ENCODE measurements at places on chromosomes 1 and 21.
A peak's percentile ranks its signal among the peaks of the same experiment; 100 is the strongest.

DNA sequence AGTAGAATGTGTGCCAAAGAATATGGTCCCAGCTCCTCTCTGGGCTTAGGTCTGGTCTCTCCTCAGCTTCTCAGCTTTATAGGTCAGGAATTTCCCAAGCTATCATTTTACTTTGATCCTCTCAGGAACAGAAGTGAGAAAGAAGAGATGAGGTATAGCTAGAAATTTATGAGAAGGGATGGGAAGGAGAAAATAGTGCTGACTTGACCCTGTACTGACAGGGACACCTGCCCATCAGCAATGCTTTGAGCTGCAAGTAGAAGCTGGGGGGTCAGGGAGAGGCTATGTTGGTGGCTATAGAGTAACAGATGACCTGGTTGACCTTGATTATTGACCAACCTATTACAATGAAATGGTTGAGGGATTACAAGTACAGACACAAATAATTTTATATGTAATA is 75.0 kb downstream of the XCL2 start:
- DNase-seq: no peak

GRCh38 chr1:60615666-60616065 is 466.7 kb upstream of the NFIA start:
- no peak for DNase-seq

GRCh38 chr1:89085781-89086180 is 20.8 kb upstream of the GBP1 start:
- no peak for DNase-seq

GRCh38 chr1:94843846-94844245 is 23.7 kb downstream of the SLC44A3 start:
- no peak for DNase-seq

- DNase-seq: peak; percentile 57
These were observed 81.4 kb downstream of the NENF start for GRCh38 chr1:212514056-212514614.

GRCh38 chr1:173415490-173415889 is 61.6 kb upstream of the PRDX6 start:
- DNase-seq: no peak

DNA sequence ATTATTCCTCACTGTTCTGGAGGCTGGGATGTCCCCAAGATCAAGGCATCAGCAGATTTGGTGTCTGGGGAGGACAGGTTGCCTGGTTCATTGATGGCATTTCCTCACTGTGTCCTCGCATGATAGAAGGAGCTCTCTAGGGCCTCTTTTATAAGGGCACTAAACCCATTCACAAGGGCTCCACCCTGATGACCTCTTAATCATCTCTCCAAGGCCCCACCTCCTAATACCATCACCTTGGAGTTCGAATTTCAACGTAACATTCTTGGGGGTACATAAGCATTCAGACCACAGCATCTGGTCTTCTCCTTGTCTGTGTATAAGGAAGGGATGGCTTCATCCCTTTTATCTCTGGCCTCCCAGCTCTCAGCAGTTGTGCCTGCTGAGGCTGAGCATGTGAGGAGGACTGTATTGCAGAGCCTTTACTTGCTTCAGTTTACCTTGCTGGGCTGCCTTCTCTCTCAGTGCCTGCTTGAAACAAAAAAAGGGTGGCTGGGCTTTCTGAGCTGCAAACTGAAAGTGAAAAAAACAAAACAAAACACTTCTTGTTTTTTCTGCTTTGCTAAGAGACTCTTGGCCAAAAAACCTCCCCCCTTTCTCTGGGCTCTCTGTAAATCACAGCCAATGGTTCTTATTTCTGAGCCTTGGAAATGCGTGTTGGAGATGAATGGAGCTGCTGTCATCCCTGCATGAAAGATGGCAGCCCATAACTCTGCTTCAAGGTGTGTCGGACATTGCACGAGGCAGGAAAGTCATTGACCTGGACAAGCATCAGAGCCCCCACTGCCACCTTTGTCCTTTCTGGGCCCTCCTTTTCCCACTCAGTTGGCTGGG is 75.8 kb downstream of the RHOU start:
- no peak for DNase-seq

GRCh38 chr21:16007943-16008342 is 278.2 kb downstream of the USP25 start:
- DNase-seq: no peak

GRCh38 chr1:194338241-194338948 is 1152.0 kb upstream of the B3GALT2 start:
- no peak for DNase-seq

GRCh38 chr21:31902438-31902837 is 29.6 kb downstream of the HUNK start:
- no peak for DNase-seq

GRCh38 chr1:125065821-125066180 is 3881.0 kb downstream of the SRGAP2C start:
- DNase-seq: no peak

DNA sequence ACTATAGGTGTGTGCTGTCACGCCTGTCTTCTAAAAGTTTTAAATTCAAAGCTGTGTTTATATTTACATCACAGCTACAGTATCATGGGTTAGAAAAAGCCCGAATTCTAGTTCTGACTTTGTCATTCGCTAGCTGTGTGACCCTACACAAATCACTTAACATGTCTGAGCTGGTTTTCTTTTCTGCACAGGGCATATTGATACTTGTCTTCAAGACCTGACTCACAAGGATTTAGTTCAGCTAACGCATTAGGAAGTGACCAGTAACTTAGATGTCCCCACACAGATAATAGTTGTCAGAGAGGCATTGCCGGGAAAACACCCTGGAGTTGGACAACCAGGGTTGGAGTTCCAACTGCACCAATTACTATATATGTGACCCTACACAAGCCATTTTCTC is 25.9 kb downstream of the GIPC2 start:
- no peak for DNase-seq

DNA sequence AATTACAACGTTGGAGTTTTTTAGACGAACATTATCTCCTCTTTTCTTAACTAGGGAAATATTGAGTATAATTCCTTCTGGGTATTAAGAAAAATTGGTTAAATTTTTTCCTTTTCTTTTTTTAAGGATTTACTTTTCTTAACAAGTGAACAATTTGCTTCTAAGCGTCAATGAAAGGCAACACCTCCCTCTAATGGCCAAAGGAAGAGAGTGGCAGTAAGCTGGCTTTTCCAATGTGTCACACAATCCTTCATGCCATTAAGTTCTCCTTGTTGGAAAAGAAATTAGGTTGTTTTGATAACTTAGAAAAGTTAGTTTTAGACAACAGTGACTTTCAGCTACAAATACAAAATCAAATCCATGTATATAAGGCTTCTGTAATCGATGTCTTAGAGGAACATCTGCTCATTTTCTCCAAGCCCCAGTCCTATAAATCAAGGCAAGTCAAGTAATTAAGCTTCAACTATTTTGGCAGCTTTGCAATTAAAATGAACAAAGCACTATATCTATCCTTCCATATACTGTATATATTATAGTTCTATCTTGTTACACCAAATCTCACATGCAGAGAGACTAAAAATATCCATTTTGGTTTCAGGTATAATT is 62.8 kb downstream of the EDEM3 start:
- DNase-seq: no peak

GRCh38 chr1:165915480-165915879 is 88.1 kb downstream of the UCK2 start:
- DNase-seq: no peak

DNA sequence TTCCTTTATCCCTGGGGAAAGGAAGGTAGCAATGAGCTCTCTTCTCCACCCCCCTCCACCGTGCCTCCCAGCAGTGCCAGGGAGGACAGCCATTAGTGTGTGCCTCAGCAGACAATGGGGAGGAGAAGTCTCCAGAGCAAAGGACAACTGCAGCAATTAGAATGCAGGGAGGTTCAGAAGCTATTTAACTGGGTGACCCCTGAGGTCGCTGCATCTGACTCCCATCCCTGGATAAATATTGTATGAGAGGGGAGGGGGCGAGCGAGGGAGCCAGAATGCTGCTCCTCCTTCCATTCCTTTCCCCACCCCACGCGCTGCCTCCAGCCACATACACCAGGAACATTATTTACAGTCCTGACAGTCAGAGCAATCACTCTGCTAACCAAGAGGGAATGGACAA is 59.0 kb downstream of the ERI3 start:
- no peak for DNase-seq

DNA sequence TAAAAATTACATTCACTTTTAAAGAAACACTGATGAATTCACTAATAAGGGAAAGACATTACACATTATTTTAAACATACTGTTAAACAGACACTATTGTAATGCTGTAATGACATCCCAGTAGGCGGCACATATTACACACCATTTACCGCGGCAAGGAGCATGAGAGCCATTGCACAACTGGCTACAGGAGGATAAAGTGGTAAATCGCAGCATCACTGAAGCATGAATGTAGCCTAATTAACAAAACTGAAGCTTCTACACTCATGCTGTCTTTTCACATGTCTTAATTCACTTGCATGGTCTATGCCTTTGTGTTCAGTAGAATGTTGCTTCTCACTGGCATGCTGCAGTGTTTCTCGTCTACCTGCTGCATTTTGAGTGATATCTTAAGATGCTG is 1046.0 kb downstream of the MRPL39 start:
- no peak for DNase-seq

GRCh38 chr1:178344513-178345091 is 152.2 kb downstream of the CLEC20A start:
- DNase-seq: no peak

GRCh38 chr1:162264108-162264507 is 112.5 kb downstream of the SPATA46 start:
- no peak for DNase-seq

GRCh38 chr1:202967684-202968281 is 726 bp upstream of the CYB5R1 start:
- DNase-seq: no peak

DNA sequence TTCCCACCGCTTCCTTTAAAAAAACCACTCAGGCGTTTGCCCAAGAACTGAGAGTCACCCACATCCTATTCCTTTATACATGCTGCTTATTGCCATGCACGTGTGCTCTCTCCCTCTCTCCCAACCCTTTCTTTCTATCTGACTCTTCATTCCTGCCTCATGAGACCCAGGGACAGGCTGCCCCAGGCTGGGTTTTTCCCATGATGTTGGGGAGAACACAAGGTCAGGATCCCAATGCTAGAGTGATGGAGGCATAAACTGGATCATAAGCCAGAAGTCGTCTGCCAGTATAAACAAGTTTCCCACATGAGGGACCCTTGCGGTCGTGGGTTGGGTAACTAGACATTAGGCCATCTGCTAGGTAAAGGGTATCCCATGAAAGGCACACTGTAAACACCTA is 64.9 kb downstream of the CD2 start:
- DNase-seq: no peak

- no peak for DNase-seq
These were observed 224.1 kb downstream of the GPR52 start for GRCh38 chr1:174671826-174672225.

DNA sequence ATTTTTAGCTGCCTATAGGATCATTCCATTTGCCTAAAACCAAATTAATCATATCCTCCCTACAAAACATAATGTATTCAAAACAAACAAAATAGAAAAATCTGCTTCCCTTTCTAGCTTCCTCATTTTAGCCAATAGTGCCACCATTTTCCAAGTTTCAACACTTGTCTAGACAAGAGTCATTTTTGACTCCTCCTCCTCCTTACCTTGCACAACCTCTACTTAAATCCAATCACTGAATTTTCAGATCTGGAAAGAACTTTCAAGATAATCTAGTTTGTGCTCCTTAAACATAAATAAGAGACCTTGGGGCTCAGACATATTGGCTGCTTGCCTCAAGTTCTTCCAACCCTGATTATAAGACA is 7.4 kb downstream of the STX6 start:
- no peak for DNase-seq

DNA sequence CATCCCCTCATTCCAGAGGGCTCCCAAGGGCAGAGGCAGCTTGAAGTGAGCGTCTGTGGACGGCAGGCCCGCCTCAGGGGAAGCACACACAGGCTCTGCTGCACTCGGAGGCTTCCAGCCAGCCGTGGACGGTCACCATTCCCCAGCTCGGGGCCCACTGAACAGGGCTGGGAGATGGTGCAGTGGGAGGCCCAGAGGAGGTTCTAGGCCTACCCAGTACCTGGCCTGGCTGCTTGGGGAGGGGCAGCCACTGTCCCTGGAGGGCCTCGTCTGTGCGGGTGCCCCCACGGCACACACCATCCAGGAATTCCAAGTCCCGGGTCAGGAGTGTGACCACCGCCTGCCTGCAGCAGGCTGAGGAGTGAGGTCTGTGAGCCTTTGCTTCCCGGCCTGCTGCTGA is 80.4 kb downstream of the SIK1 start:
- no peak for DNase-seq

DNA sequence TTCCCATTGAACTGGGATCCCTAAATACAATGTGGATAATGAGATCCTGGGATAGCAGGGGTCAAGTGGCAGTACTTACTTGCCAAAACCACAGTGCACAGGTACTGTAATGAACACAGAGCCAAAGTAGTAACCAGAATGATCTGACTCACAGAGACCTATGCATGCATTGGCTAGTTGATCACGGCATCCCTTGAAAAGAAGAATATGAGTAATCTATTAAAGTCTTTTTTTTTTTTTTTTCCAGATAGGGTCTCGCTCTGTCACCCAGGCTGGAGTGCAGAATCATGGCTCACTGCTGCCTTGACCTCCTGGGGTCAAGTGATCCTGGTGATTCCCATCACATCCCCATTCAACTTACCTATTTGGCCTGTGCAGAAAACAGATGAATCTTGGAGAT is 29.4 kb upstream of the EIF4G3 start:
- no peak for DNase-seq

GRCh38 chr1:41662765-41663437 is 178.4 kb upstream of the EDN2 start:
- DNase-seq: peak; percentile 78

DNA sequence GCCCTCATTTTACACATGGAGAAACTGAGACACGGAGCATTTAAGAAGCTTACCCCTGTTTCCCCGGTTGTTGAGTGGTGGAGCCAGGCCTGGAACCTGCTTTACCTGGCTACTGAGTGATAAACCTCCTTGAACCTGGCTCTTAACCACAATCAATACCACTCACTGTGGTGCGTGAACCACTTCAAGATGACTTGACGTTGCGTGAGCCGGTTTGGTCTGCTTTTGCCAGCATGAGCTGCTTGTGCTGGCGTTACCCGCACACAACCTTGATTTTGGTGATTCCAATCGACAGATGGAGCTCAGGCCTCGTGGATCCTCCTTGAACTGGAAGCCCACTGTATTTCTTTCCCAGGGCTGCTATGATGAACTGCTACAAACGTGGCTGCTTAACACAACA is 6.1 kb upstream of the TINAGL1 start:
- no peak for DNase-seq

DNA sequence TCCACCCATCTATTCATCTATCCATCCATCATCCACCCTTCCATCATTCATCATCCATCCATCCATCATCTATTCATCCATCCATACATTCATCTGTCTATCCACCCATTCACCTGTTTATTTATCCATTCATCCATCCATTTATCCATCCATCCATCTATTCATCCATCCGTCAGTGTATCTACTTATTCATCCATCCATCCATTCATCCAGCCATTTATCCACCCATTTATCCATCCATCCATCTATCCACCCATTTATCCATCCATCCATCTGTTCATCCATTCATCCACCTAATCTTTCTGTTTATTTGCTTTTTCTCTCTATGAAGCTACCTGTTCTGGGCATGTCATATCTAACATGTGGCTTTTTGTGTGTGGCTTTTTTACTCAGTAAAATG is 115.4 kb downstream of the CRYAA start:
- no peak for DNase-seq

Data from left cardiac atrium (tissue), 4 donors.